ENCODE measurements at places on chromosomes 7 and 10.

DNA sequence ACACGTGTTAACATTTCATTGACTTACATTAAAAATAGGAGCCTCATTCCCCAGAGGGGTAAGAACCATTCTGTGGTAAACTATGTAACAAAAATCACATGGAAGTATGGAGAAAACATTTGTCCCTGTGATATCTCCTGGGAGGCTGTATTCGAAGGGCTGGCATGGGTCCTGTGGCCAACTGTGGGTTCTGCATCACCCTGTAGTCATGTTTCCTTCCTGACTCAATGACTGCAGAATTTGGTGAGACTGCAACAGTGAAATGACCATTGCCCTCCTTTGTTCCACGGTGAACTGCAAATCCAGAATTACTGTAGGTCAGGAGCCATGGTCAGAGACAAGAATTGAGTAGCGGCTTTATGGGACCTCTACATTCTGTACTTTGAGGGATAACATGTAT, 3.6 kb upstream of the ZEB1 start:
- peak; percentile 9 for DNase-seq

GRCh38 chr10:116398224-116398623, 29.4 kb upstream of the PNLIPRP3 start:
- DNase-seq: no peak

- no peak for DNase-seq
These were observed 4.0 kb upstream of the ARMS2 start for GRCh38 chr10:122450353-122450990.

- DNase-seq: no peak
These were observed 17.2 kb downstream of the VSTM2A start for GRCh38 chr7:54559401-54559800.

- DNase-seq: peak; percentile 52
These were observed 120.3 kb upstream of the PTPRZ1 start for GRCh38 chr7:121752706-121753105.

DNA sequence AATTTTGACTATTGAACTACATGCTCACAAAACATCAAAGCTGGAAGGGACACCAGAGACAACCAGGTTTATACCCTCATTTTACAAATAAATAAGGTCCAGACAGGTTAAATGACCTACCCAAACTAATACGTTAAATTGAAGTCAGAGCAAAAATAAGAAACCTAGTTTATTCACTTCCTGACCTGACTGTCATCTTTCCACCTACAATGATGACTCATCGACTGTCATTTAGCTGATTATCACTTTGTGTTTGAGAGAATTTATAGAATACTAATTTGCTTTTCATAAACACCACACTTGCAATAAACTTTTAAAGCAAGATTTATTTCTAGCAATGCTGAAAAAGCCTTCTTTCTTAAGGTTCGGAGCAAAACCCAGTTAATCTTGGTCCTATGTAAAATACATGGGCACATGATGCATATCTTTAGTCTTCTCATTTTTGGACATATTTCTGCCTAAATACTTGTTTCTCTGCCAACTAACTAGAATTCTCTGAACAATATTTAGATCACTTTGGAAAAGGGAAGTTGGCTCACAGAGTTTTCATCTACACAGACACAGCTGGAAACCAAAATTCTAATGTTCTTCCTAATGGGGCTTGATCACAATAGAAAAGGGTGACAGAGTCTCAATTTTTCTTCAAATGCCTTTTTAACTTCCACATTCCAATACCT, 16.7 kb upstream of the LRRN3 start:
- peak; percentile 57 for DNase-seq

GRCh38 chr7:103687951-103688350, 241.9 kb upstream of the SLC26A5 start:
- DNase-seq: no peak

- no peak for DNase-seq
These were observed 13.9 kb upstream of the BMS1 start for GRCh38 chr10:42768581-42769152.

DNA sequence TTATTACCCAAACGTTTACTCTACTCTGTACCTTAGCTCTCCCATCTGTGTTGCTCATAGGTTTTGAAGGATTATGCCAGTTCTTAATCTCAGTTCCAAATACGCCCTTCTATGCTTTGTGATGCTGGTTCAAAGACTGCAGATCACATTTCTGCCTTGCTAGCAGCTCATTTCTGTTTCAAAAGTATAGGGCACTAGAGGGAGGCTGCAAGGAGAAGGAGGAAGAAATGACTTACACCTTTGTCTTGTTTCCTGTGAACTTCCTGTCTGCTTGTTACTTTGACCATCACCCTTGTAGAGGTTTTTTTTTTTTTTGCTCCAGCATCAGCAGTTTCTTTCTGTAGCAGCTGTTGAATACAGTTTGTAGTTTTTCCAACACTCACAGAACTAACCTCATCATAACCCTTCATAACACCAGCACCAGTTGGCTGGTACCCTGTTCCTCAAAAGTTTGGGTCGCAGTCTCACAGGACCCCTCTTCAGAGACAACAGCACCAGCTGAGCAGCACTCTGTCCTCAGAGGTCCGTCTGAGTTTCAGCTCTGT, 16.5 kb downstream of the SLK start:
- no peak for DNase-seq

DNA sequence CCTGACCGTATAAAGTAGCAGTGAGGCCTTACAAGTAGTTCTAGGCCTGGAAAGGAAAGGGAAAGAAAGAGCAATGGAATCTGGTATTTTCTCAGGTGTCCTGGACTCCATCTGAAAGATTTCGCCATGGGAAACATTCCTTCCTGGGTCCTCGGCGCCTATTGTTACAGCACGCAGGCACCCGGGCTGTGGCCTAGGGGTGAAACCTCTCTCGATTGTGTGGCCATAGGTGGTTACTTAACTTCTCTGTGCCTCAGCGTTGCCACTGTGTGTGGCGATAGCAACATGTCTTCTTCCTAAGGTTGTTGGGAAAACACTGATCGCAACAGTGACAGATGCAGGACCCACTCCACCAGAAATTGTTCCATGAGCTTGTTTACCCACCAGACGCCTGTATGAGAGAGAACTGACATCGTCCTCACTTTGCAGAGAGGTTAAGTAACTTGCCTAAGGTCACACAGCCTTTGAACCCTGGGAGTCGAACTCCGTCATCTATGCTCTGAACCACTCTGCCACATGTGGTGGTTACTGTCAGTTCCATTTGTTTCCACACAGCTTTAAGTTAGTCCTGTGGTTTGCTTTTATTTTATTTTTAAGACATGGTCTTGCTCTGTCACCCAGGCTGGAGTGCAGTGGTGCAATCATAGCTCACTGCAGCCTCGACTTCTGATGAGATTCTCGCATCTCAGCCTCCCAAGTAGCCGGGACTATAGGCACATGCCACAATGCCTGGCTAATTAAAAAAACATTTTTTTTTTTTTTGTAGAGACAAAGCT, 73.4 kb downstream of the LHPP start:
- DNase-seq: no peak

GRCh38 chr10:86744067-86744725, 12.2 kb upstream of the BMPR1A start:
- peak; percentile 46 for DNase-seq

GRCh38 chr7:96701258-96701657, 8.4 kb downstream of the SEM1 start:
- DNase-seq: no peak

DNA sequence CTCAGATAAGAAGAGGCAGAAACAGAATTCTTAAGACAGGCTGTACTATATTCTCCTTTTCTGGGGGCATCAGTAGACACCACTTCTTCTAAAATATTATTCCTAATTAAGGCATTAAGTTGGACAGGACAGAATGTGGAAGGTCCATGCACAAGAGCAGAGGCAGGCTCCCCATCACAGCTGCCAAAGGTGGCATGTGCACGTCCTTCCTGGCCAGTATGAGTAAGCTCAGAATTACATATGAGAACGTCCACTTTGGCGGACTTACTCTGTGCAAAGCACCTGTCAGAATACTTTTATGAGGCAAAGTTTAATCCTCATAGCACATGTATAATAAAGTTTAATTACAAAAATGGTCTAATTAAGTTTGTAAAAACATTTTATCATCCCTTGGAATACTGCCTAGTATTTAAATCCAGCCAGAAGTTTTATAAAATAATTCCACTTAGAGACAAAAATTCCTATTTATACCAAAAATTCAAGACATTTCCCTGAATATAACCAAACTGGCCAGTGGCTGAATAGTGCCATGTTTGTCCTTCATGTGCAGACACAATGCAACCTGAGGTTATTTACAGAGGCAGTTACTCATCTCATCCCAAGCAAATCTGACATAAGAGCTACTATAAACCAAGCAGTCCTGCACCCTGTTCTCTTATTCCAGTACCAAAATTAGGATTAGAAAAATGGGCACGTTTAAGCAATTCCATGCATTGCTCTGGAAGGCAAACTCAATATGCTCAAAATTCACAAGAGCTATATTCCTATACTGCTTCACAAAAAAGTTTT, 65.5 kb downstream of the CACUL1 start:
- no peak for DNase-seq

DNA sequence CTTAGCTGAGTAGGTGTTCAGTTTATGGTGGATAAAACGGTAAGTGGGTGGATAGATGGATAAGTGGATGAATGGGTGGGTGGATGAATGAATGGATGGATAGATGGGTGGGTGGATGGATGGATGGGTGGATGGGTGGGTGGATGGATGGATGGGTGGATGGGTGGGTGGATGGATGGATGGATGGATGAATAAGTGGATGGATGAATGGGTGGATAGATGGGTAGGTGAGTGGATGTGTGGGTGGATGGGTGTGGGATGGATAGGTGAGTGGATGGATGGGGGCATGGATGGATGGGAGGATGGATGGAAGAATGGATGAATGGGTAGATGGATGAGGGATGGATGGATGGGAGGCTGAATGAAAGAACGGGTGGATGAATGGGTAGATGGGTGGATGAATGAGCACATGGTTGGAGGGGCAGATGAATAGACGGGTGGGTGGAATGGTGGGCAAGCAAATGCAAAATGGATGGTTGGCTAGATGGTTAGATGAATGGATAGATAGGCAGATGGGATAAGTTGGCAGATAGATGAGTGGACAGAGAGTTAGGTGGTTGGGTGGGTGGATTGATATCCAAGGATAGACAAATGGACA, 25.7 kb downstream of the ELN start:
- no peak for DNase-seq

- DNase-seq: peak; percentile 71
These were observed 41.3 kb upstream of the ARL4A start for GRCh38 chr7:12646139-12646538.

- peak; percentile 62 for DNase-seq
These were observed 107.7 kb upstream of the EEPD1 start for GRCh38 chr7:36045326-36045725.

GRCh38 chr10:93548376-93549071, 17.9 kb upstream of the FFAR4 start:
- peak; percentile 37 for DNase-seq

DNA sequence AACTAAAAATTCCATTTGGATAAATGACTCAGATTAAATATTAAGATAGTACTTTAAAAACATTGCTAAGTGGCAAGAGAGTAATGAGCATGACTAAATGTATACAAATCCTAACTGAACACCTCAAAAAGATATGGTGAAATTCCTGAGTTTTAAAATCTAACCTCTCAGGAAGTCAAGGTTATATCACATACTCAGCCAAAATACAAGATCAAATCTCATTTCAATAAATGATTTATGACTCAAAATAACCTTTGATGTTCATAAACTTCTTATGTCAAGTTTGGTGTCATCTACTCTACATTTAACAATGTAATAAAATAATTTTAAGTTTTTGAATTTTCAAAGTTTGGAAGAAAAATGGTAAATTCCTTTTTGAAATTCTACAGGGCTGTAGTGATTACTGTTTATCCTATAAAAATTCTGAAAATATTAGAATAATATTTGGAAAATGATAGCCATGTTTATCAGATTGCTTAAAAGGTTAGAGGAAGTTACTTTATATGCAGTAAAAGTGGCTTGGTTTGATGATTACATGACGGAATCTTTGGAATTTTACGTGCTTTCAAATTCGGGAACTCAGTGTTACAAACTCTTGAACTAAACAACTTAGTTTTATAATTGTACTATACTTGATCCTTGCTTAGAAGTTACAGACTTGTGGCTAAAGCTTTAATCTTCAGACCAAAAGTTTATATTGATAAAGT, 43.7 kb downstream of the ASZ1 start:
- peak; percentile 10 for DNase-seq

GRCh38 chr10:80579181-80579763, 41.6 kb downstream of the SH2D4B start:
- DNase-seq: no peak

DNA sequence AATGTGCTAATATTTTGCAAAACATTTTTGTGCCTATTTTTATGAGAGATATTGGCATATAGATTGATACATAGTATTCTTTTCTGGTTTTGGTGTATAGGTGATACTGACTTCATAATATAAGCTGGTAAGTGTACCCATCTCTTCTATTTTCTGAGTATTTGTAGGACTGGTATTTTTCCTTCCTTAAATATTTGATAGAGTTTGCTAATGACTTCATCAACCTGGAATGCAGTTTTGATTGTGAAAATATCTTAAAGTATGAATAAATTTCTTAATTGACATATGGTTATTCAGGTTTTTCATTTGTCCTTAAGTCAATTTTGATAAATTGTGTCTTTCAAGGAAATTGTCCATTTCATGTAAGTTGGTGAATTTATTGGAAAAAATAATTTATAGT, 6.1 kb upstream of the SCRN1 start:
- peak; percentile 29 for DNase-seq

DNA sequence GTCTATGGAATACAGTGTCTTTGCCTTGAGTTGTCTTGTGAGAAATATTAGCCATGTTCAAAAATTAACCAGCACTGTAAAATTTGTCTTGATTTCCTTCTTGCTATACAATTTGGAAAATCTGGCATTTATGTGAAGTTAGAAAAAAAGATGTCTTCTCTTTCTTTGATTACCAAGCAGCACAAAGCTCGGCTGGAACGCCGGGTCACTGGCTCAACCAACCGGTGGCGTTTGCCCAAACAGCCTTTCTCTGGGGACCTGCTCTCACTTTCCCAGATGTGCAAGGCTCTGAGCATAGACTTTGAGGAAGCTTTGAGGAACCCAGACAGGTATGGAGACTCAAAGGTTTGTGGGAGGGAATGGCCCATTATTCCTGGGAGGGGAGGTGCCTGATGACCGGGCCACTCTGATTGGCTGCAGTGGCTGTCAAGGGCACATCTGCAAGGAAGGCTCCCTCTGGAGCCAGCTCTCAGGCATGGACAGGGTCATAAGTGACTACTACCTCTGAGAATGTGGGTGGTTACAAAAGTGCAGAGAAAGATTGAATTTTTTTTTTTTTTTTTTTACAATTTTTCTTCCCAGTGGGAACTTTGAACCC, 5.6 kb downstream of the BTBD16 start:
- peak; percentile 74 for DNase-seq

GRCh38 chr10:111316722-111317212, 239.9 kb downstream of the ADRA2A start:
- no peak for DNase-seq

GRCh38 chr10:116765648-116766081, 23.3 kb upstream of the HSPA12A start:
- DNase-seq: peak; percentile 37

- no peak for DNase-seq
These were observed 53.8 kb upstream of the LRRC4 start for GRCh38 chr7:128084896-128085608.

Data from choroid plexus epithelial cell (primary cell).